ENCODE measurements at places on chromosomes 2 and 18.
A peak's percentile ranks its signal among the peaks of the same experiment; 100 is the strongest.

DNA sequence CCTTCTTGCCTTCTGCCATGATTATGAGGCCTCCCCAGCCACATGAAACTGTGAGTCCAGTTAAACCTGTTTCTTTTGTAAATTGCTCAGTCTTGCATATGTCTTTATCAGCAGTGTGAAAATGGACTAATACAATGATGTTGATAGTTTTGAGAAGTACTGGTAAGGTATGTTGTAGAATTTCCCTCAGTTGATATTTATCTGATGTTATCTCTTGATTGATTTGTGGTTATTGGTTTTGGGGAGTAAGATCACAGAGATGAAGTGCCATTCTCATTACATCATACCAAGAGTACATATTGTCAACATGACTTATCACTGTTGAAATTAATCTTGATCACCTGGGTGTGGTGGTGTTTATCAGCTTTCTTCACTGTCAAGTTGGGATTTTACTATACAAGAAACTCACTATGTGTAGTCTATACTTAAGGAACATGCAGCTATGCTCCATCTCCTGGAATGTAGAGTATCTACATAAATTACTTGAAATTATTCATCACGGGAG is 5.1 kb upstream of the SPAG16 start:
- DNase-seq, result no peak

- DNase-seq, result no peak
These were observed 1162.6 kb upstream of the SLC39A10 start for GRCh38 chr2:194494401-194494800.

DNA sequence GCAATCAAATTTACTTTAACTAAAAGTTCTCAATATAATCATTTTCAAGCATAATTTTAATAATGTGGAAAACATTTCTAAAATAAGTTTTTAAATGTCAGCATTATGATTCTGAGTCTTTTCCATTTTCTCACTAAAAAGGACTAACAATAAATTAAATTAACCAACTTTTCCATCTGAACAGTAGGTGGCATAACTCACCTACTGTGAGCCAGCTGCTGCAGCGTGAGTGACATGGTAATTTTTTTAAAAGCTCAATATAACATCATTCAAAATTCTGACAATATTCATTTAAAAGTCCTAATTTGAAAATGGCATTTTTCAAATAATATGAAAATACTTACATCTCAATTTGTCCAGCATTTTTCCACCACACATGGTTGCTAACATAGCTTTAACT is 66.5 kb downstream of the DTNB start:
- peak; percentile 50 for DNase-seq

DNA sequence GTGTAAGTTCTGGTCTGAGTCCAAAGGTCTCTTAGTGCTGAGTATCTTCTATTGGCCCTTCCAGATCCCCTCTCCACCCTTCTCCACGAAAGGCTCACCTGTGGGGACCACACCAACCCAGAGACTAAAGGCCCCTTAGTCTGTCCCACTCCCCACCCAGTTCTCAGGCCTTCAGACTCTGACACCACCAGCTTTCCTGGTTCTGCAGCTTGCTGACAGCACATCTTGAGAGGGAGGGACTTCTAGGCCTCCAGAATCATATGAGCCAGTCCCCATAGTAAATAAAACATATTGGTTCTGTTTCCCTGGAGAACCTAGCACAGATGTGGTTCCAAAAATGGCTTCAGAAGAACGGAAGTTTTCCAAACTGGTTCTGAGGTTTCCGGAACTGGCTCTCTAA is 38.5 kb upstream of the KLF11 start:
- no peak for DNase-seq

DNA sequence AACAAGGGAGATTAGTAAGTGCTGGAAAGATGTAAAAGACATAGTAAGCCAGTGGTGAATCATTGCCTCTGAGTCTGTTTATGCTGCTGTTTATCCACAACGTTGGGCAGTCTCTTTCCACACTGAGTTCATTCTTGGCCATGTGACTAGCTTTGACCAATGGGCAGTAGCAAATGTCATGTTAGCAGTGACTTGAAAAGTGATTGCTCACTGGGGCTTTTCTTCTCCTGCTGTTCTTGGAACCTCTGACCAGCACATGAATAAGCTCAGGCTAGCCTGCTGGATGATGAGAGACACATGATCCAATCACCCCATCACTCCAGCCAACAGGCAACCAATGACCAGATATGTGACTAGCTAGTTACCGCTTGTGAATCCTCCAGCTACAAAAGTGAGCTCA is 360.4 kb downstream of the SLC4A3 start:
- DNase-seq, result peak; percentile 60

GRCh38 chr2:202410092-202410491 is 34.0 kb downstream of the BMPR2 start:
- no peak for DNase-seq

DNA sequence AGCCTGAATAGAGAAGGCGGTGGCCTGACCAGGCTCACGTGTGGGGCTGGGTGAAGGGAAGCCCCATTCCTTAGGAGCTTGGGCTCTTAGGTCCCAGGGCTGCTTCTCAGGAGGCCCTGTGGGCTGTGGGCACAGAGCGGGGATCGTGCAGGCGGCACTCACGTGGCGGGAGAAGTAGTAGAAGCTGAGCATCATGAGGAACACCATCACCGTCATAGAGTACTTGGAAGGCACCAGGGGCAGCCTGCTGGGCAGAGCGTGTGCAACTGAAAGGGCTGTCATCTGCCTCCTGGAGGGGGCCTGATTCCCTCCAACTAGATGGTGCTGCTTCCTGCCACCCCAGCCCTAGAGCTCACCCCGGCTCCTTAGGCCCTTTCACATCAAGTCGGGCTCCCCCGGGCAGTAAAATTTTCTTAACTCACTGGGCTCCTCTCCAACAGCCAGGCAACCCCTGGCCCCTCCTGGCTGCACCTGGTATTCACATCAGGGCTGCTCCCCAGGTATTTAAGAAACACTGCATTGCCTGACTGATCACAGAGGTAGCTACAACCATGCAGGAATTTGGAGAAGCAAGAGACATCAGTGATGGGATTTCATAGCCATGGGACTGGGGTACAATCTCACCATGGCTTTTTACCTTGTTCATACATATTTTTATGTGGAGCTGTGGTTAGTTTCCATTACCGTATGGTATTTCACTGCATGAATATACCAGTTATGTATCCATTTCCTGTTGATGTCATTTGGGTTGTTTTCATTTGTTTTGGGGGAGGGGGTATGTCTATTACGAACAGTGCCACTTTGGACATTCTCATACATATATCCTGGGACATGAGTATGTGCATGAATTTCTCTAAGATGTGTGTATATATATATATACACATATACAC is 32.9 kb downstream of the CENPO start:
- no peak for DNase-seq

GRCh38 chr2:100888601-100889000 is 68.7 kb downstream of the NPAS2 start:
- no peak for DNase-seq

GRCh38 chr2:189086710-189087109 is 92.9 kb downstream of the COL5A2 start:
- peak; percentile 2 for DNase-seq

- DNase-seq, result no peak
These were observed 47.7 kb downstream of the RRM2 start for GRCh38 chr2:10170256-10170655.

- DNase-seq, result no peak
These were observed 11.4 kb downstream of the CRYGD start for GRCh38 chr2:208112969-208113368.

DNA sequence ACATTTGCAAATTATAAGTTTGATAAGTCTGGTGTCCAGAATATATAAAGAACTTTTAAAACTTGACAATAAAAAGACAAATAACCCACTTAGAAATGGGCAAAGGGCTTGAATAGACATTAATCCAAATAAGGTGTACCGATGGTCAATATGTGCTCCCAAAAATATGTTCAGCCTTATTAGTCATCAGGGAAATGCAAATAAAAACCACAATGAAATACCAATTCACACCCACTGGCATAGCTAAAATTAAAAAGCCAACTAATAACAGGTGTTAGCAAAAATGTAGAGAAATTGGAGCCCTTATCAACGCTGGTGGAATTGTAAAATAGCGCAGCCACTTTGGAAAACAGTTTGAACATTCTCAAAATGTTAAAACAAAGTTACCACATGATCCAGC is 79.0 kb upstream of the SCG2 start:
- DNase-seq, result peak; percentile 16

- DNase-seq, result peak; percentile 58
These were observed 3.5 kb downstream of the ZCCHC2 start for GRCh38 chr18:62526098-62527025.

DNA sequence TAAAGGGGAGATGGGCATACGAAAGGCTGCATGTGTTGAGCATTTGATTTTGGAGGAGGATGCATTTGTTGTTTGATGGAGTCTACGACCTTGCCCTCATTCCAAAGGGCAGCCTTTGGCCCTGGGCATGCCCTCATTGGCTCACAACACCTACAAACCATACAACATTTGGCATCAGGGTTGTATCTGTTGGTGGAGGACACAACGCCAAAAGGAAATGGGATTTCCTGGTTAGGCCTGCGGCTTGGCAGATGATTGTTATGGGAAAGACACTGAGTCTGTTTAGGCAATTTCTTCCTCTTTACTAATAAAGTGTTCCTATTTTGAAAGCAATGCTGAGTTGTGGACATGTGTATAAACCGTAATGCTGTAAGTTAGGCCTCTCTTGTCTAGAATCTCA is 246.9 kb downstream of the LDLRAD4 start:
- no peak for DNase-seq

GRCh38 chr2:172082105-172082943 is 3.0 kb upstream of the DLX1 start:
- no peak for DNase-seq

- no peak for DNase-seq
These were observed 55.1 kb downstream of the MYO7B start for GRCh38 chr2:127590386-127591190.

- peak; percentile 2 for DNase-seq
These were observed 130.8 kb downstream of the UPP2 start for GRCh38 chr2:158232476-158232875.

- DNase-seq, result no peak
These were observed 11.5 kb upstream of the GMCL1 start for GRCh38 chr2:69817729-69818501.

GRCh38 chr2:69223759-69224511 is 163.1 kb downstream of the GFPT1 start:
- DNase-seq, result no peak

GRCh38 chr2:46850742-46851141 is 64.9 kb downstream of the MCFD2 start:
- peak; percentile 72 for DNase-seq

- DNase-seq, result no peak
These were observed 27.8 kb upstream of the RNF125 start for GRCh38 chr18:31990823-31991222.

- no peak for DNase-seq
These were observed 102.3 kb upstream of the CYRIA start for GRCh38 chr2:16767789-16768476.

DNA sequence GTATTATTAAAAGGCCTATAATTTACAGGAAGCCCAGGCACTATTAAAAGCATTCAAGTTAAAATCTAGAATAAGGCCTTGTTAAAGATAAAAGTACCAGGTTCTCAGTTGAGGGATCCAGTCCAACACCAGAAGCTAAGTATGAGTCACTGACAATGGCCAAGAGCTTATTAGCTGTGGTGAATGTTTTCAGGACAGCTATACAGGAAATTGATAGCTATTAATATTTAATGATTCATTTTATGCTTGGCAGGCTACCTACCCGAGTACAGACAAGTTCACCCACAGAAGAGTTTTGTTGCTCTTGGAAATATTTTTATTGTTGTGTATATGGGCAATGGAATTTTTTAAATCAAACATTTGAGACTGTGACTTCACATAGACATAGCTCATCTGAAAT is 729.6 kb upstream of the ZNF804A start:
- DNase-seq, result peak; percentile 64

DNA sequence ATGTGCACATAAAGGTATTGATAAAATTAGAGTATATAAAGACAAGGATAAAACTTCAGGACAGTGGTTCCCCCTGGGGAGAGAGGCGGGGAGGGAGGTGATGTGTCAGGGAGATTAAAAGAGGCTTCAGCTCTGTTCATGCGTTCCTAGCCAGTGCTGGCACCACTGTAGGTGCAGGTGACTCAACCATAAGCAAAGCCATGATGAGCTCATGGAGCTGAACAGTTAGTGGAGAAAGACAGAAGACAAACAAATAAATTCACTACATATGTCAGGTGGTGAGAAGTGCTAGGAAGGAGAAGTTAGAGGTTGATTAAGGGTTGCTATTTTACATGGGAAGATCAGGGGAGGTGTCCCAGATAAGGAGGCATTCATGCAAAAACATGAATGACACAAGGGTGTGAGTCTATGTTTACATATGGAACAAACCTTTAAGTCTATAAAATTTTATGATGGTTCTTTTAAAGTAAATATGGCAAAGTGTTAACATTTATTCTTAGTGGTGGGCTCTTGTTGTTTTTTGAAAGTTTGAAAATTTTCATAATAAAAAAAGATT is 136.0 kb downstream of the ANKRD44 start:
- DNase-seq, result no peak

DNA sequence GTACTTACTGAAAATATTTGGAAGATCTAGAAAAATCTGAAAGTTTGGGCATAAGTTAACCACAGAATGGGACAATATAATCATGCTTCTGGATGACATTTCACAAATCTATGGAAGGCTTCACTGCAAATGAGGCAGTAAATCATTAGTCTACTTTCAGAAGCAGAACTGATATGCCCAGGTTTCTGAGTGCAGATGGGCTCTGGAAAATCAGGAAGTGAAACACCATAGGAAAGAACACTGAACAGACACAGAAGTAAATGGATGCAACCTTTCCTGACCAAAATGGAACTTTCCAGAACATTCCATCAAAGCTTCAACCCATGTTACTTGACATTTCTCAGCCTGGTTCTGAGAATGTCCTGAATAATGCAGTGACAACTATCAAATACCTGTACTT is 55.1 kb downstream of the KCNG3 start:
- DNase-seq, result no peak

- DNase-seq, result no peak
These were observed 150.0 kb downstream of the TPO start for GRCh38 chr2:1563084-1563857.

DNA sequence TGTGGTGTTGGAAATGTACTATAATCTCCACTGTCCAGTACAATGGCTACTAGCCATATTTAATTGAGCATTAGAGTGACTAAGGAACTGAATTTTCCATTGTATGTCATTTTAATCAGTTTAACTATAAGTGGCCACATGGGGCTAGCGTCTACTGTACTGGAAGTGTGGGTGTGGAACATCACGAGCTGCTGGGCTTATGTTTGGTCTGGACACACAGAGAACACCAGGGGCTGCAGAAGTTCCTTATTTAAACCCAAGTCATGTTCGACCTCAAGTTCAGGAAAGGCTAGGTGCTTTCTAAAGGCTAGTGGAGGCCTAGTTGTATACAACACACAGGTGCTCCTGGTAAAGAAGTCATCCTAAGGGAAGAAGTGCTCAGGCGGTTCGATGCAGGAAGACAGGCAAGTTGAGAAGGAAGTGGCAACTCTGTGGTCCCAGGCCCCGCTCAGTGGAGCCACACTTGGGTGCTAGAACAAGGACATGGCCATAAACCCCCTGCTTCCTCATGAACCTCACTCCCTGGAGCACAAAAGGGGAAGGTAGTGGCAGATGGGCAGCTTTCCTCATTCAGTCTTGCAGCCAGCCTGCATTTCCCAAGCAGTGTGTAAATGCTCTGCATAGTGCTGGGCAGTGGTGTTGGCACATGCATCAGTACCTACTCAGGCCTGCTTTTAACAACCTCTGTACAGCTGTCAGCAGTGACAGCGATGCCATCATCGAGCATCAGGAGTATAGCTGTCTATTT is 13.3 kb downstream of the LGALSL start:
- DNase-seq, result no peak

- DNase-seq, result no peak
These were observed 144.8 kb upstream of the VWC2L start for GRCh38 chr2:214265991-214266489.

- DNase-seq, result no peak
These were observed 426.7 kb upstream of the SMIM21 start for GRCh38 chr18:75854174-75854573.

Measured in RWPE1 (cell line).